ENCODE measurements at places on chromosomes 7 and 10. TPM values are rescaled to one million over a fixed set of nuclear protein-coding genes. Genes with fewer than 3 reads are reported as not detected.

DNA sequence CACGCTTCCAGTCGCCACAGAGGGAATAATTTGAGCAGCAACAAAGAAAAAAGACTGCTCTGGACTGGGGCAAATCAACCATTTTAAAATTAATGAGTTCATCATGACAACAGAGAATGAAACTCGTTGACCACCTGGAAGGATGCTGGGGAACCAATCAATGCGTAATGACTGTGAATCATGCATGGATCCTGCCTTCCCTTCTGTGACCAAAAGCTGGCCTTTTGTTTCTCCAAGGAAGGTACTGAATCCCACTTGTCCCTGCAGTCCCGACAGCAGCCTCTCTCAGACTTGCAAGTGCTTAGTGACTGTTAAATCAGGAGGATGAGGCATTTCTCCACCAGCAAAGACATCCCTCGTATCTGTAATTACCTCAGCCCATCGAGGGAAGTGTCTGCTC, 68.0 kb upstream of the TNS3 start:
- H3K4me1 ChIP-seq = peaks cover 9% of the 10 kb centered on the region
- H3K27ac ChIP-seq = no peak overlapping the region
- DNase-seq = no peak
- H3K4me3 ChIP-seq = no peak overlapping the region

Gene GBX1
- total RNA-seq = not detected

GRCh38 chr7:38977685-38978084, at the start of gene POU6F2:
Gene POU6F2 (plus strand): TSS chr7:38977909. CDS start chr7:38977954, 45 bp downstream.
- peak within 1 kb of the TSS; percentile 57 for H3K27ac ChIP-seq
- no peaks in the 10 kb centered on the region for H3K27me3 ChIP-seq
- no peak for DNase-seq
- H3K4me3 ChIP-seq = no peak within 1 kb of the TSS
- no peaks in the 10 kb centered on the region for H3K36me3 ChIP-seq

DNA sequence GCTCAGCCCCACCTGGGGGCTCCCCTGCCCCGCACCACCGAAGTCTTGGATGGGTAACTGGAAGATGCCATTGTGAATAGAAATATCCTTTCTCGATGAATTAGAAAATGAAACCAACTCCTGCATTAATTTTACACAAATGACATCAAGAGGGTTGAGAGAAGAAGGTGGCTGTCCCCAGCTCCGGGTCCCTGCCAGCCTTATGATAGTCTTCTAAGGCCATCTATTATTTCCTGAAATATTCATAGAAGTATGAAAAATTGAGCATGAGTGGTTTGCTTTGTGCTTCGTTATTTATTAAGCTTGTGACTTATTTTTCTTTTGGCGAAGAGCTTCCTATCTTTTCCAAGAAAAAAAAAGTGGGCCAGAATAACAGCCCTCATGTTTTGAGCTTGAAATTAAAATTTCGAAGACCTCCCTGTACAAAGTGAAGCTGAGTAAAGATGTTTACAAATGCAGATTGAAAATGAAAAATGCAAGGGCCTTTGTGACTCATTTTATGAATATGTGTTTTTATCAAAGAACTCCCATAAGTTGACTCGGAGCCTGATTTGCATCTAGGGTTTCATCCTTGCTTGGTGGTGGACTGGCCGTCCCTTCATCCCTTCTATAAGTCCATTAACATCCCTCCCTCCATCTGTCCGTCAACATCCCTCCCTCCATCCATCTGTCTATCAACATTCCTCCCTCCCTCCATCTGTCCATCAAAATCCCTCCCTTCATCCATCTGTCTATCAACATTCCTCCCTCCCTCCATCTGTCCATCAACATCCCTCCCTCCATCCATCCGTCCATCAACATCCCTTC, 20.5 kb upstream of the CFAP46 start:
- peaks cover 27% of the 10 kb centered on the region for H3K4me1 ChIP-seq
- no peak for DNase-seq
- no peaks in the 10 kb centered on the region for H3K27me3 ChIP-seq
- H3K4me3 ChIP-seq = peak overlapping the region; percentile 15
- no peak overlapping the region for H3K27ac ChIP-seq

- H3K27ac ChIP-seq = no peak overlapping the region
- no peaks in the 10 kb centered on the region for H3K27me3 ChIP-seq
- no peak for DNase-seq
- no peak overlapping the region for H3K4me3 ChIP-seq
These were observed 3.6 kb downstream of the PRKAR2B start for GRCh38 chr7:107047902-107048782.

Gene PON3
- 7.0 TPM for total RNA-seq

GRCh38 chr7:117592011-117592635, 112.3 kb downstream of the CFTR start:
- H3K27ac ChIP-seq = no peak overlapping the region
- H3K4me3 ChIP-seq = no peak overlapping the region
- H3K4me1 ChIP-seq = peaks cover 18% of the 10 kb centered on the region
- DNase-seq = no peak

DNA sequence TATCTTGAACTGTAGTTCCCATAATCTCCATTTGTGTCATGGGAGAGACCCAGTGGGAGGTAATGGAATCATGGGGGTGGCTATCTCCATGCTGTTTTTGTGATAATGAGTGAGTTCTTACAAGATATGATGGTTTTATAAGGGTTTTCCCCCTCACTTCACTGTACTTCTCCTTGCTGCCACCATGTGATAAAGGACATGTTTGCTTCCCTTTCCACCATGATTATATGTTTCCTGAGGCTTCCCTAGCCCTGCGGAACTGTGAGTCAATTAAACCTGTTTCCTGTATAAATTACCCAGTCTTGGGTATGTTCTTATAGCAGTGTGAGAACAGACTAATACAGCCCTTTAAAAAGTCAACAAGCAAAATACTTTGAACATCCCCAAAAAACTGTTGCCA, 427.7 kb downstream of the HTR7 start:
- H3K4me3 ChIP-seq = no peak overlapping the region
- DNase-seq = no peak
- no peaks in the 10 kb centered on the region for H3K27me3 ChIP-seq
- H3K4me1 ChIP-seq = no peaks in the 10 kb centered on the region
- no peak overlapping the region for H3K27ac ChIP-seq

- no peak overlapping the region for H3K27ac ChIP-seq
- H3K4me1 ChIP-seq = no peaks in the 10 kb centered on the region
- DNase-seq = peak; percentile 75
- H3K36me3 ChIP-seq = no peaks in the 10 kb centered on the region
These were observed 55.8 kb upstream of the MRLN start for GRCh38 chr10:59808896-59809643.

DNA sequence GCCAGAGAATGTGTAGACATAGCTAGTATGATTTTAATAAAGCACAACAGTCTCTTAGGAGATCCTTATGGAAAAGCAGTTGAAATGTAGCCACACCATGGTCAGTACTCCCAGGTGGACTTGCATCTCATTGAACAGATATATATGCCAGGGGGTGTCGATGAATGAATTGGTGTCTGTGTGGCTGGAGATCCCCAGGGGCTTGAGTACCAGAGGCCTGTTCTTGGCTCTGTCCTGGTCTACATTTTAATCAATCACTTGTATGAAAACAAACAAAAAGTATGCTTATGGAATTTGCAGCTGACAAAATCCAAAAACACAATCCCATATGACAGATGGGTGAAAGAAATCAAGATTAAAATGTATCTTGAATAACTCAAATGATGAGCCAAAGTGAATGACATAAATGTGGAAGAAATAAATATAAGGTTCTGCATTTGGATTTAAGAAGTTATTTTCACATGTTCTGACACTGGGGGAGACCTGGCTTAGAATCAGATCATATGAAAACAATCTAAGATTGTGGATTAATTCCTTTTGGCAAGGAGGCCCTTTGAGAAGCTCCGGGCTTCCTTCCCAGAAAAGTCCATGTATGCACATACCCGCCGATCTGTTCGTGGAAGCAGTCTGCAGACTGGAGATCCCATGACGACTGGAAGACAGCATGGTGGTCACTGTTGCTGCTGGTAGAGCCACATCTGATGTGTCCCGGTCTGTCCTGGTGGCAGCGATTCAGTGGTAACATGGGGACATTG, 15.6 kb downstream of the CLEC2L start:
- H3K27ac ChIP-seq = no peak overlapping the region
- H3K27me3 ChIP-seq = no peaks in the 10 kb centered on the region
- H3K4me3 ChIP-seq = no peak overlapping the region
- H3K36me3 ChIP-seq = no peaks in the 10 kb centered on the region

Gene HTR7
- not detected for total RNA-seq

Gene WDR86
- 11.2 TPM for total RNA-seq

- no peaks in the 10 kb centered on the region for H3K27me3 ChIP-seq
- H3K4me3 ChIP-seq = no peak overlapping the region
These were observed 89.2 kb upstream of the NPS start for GRCh38 chr10:127459918-127460317.

- peaks cover 31% of the 10 kb centered on the region for H3K4me1 ChIP-seq
- H3K27ac ChIP-seq = no peak overlapping the region
- no peaks in the 10 kb centered on the region for H3K27me3 ChIP-seq
- no peak for DNase-seq
These were observed 42.6 kb downstream of the ALOX5 start for GRCh38 chr10:45416603-45417002.

- H3K27ac ChIP-seq = no peak overlapping the region
- H3K4me3 ChIP-seq = no peak overlapping the region
- no peak for DNase-seq
These were observed 120.0 kb downstream of the SEC23IP start for GRCh38 chr10:120012566-120012965.

DNA sequence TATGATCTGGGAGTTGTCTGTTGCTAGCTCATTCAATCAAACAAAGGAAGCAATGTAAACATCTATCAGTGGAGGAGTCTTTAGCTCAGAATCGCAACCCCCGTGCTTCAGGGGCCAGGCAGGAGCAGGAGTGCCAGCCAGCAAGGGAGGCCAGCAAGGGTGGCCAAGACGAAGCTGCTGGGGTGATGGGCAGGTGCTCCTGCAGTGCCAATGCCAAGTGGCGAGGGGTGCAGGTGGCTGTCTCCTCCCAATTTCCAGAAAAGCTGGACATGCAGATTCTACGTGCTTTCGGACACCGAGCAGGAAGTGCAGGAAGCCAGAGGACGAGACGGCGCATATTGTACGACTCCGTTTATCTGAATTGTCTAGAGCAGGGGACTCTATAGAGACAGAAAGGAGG, 48.1 kb upstream of the EBF3 start:
- no peaks in the 10 kb centered on the region for H3K36me3 ChIP-seq
- H3K27me3 ChIP-seq = no peaks in the 10 kb centered on the region
- no peaks in the 10 kb centered on the region for H3K4me1 ChIP-seq
- DNase-seq = no peak
- H3K27ac ChIP-seq = no peak overlapping the region

Gene FAM221A
- 14.3 TPM for total RNA-seq

Gene ATG9B
- total RNA-seq = not detected

Gene FZD8
- total RNA-seq = 4.7 TPM

GRCh38 chr7:101555921-101556275, 73.2 kb downstream of the MYL10 start:
- no peak for DNase-seq
- no peaks in the 10 kb centered on the region for H3K36me3 ChIP-seq
- no peaks in the 10 kb centered on the region for H3K4me1 ChIP-seq
- H3K27me3 ChIP-seq = no peaks in the 10 kb centered on the region
- H3K4me3 ChIP-seq = no peak overlapping the region

Gene COL17A1
- total RNA-seq = not detected

Gene PAPOLB
- under 0.01 TPM for total RNA-seq

- H3K4me3 ChIP-seq = no peak overlapping the region
- no peak overlapping the region for H3K27ac ChIP-seq
These were observed 297.9 kb upstream of the NFE2L3 start for GRCh38 chr7:25854059-25854458.

All from body of pancreas (tissue), 4 donors.